ENCODE measurements at places on chromosomes 5 and 9.

DNA sequence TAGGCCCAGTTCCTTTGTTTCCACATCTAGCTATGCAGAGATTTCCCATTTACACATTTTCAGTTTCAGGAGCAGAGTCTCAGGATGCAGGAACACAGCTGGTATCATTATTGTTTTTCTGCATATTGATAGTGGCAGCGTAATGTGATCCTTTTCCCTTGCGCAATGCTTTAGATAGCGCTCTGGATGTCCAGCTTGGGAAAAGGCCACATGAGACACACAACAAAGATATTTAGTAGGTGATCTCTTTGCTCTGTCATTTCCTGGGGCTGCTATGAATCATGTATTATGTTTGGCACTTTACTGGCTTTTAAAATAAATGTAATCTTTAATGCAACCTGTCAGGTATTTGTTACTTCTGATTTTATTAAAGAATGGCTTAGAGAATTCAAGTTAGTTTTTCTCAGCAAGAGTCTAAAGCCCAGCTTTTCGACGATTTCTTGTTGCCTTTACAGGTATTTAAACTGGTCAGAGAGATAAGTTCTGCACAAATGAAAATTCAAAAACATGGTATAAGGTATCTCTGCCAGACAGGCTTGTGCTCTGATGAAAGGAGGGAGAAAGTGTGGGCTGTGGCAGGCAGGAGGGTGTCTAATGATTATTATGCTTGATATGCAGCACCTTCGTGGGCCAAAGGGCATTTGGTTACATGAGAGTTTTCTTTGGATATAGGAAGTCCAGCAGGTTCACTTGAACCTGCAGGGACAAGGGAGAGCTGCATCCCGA is 42.2 kb downstream of the PTTG1 start:
- DNase-seq = no peak

- DNase-seq = no peak
Measured at GRCh38 chr5:132458651-132459030, 31.9 kb downstream of the IRF1 start.

DNA sequence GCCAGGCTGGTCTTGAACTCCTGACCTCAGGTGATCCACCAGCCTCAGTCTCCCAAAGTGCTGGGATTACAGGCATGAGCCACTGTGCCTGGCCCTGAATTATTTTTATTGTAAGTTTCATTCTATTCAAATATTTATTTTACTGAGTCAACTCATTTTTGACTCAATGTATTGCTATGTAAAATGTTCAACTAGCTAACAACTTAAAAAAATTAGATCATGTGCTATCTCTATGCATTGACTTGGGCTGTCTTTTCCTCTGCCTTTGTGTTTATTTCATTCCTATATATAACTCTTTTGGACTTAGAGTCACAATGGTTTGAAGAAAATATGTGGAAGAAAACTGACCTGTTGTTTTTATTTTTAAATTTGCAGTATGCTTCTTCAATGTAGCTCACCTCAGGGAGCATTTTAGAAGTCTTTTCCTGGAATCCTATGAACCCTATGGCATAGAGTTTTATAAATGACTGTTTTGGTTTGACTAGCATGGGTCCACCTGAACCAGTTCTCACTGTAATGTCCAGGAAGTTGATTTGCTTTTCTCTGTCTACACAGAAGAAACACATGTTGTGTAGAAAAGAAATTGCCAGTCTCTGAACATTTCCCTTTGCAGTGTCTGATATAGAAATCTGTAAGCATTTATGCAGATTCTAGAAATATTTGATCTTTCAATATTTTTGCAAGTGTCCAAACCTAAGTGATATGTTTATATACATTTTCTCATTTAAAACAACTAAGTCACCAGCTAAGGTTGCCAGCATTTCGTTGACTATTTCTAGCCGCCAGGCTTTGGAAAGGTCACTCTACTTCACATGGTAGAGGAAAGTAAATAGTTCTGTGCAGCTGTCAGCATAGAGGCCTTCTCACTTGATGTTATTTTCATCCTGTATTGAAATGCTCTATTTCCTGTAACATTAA is 138.8 kb downstream of the PCSK1 start:
- DNase-seq = no peak

GRCh38 chr9:29126783-29127182 is 1553.5 kb upstream of the C9orf72 start:
- no peak for DNase-seq

DNA sequence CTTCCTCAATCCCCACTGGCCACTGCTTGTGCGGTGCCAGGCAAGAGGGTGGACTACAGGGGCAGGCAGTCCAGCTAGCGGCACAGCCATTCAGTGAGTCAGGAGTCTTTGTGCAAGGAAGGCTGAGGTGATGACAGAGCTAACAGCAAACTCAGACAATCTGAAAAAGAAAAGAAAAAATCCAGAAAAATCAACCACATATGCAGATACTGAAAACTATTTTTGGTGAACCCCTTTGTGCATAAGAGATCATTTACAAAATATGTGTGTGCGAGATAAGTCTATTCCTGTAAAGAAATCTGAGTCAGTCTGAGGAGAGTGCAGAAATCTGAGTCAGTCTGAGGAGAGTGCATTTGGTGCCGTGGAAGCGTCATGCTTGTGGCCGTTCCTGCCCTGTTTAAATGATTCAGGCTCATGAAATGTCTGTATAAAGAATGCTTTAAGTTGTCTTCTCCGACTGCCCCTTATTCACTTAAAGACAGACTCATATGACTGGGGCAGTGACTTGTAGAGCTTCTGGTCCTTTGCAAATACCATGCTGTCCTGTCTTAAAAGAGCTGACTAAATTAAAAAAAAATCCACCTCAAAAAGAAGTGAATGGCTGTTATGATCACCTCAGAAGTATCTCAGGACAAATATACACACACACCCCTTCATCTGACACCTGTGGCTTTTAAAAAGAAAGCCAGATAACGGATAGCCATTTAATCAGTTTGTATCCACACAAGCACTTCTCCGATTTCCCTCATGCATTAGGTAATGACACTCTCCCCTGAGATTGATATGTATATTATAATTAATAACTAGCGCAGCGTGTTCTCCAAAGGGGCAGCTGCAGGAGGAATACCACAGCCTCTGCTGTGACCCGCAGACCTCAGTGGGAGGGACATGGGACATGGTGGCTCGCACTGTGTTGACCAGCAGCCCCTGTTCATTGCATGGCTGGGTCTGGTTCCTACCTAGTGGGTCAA is 47.3 kb downstream of the TRIO start:
- no peak for DNase-seq

- DNase-seq = peak; percentile 42
Measured at GRCh38 chr5:79236362-79236969, 535 bp downstream of the JMY start.

GRCh38 chr5:149271716-149272563 is at the start of gene AFAP1L1:
AFAP1L1 (plus strand) TSS chr5:149271859; CDS start chr5:149271969, 110 bp downstream.
- DNase-seq = no peak

DNA sequence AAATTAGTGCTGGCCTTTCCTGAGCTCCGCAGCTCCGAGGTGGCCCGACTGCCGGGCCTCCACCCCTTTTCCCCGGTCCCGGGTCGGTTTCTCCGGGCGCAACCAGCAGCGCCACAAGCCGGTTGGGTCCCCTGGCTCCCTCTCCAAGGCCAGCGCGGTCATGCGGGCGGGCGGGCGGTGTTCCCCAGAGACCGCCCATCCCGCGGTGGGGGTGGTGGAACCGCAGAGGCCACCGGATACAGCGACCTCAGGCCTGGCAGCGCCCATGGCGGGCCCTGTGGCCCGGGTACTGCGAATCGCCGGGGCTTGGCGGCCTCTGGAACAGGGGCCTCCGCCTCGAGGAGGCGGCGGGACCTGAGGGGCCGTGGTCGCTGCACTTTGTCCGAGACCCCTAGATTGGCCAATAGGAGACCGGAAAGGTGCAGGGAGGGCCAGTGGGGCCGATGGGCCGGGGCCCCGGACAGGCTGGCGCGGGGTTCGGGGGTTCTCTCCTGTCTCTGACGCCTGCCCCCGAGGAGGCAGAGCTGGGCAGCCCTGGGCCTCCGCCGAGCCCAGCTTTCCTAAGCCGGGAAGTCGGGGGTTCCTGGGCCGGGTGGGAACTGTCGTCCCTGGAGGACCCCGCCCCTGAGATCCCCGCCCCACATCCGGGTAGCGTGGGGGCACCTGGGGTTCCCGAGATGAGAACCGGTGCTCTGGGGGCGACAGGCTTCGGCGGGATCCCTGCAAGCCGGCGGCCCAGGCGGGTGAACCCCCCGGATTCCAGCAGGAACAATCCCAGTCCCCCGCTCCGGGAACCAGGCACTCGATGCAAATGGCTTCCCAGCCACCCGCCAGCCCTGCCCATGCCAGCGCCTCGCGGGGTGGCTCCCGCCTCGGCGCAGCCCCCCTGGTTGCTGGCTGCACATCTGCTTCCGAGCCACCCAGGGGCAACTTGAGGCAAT is 293.9 kb downstream of the ZSWIM6 start:
- no peak for DNase-seq

GRCh38 chr5:102262688-102263087 is 33.4 kb downstream of the SLCO4C1 start:
- no peak for DNase-seq

- no peak for DNase-seq
Measured at GRCh38 chr9:93659044-93659836, 82.9 kb downstream of the PHF2 start.

DNA sequence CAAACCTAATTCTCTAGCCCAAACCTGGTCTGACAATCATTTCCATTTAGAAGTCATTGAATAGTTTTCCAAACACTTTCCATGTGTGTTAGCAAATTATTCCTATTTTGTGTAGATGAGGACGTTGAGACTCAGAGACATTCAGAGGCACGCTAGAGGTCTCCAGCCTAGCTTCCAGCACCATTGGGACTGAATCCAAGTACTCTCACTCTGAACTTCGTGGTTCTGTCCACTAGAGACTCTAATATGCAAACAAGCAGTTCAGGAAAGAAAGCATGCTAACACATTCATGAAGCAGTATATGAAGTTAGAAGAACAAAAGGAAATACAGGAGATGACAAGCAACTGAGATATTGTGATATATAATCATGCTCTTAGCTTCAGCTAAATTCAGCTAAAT is 354.8 kb downstream of the NTRK2 start:
- DNase-seq = no peak

- DNase-seq = no peak
Measured at GRCh38 chr5:115843444-115844130, 1.9 kb downstream of the AP3S1 start.

GRCh38 chr5:102863058-102863457 is 108.0 kb downstream of the PAM start:
- DNase-seq = no peak

DNA sequence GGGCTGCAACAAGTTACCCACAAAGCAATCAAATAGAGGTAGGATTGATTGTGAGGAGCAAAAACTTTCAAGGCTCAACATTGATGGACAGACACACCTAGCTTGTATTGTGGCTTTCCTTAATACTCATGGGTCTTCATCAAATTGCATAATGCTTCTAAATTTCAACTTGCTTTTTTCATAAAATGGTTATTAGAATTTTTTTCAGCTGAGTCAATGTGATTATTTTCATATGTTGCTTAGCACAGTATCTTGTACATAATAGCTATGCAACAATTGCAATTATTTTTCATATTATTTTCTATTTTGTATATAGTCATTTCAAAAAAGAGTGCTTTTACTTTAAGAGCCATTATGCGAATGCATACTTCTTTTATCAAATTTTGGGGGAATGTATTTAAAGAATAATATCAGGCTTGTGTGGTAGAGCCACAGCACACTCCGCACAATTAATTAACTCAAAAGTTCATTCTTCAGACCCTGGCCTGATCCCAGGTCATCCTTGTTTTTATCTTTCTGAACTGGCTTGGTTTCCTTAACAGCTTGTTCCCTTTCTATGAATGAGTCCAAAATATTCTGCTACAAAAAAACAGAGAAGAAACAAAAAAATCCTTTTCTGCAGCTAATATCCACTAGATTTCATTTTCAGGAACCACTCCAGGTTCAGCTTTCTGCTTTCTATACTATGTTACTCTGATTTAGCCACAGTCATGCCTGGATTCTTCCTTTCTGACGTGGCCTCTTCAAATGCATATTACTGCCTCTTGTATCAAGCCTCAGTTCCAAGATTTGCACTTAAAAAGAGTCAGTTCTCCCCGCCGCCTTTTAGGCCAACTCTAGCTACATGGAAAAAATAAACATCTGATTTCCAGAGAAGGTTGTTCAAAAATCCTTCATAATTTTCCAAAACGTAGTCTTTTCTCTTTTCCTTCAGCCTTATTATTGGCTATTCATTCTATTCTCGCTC is 45.3 kb upstream of the CDH9 start:
- DNase-seq = no peak

GRCh38 chr9:127123064-127123890 is 842 bp upstream of the ANGPTL2 start:
- DNase-seq = no peak

- no peak for DNase-seq
Measured at GRCh38 chr5:173496883-173497255, 119.6 kb downstream of the BOD1 start.

- DNase-seq = no peak
Measured at GRCh38 chr5:122154910-122155309, 25.6 kb downstream of the ZNF474 start.

GRCh38 chr5:137938751-137939143 is 49.5 kb downstream of the PKD2L2 start:
- DNase-seq = no peak

- no peak for DNase-seq
Measured at GRCh38 chr5:170302653-170303501, 5.3 kb upstream of the LCP2 start.

- no peak for DNase-seq
Measured at GRCh38 chr5:1553539-1554409, 30.0 kb upstream of the LPCAT1 start.

DNA sequence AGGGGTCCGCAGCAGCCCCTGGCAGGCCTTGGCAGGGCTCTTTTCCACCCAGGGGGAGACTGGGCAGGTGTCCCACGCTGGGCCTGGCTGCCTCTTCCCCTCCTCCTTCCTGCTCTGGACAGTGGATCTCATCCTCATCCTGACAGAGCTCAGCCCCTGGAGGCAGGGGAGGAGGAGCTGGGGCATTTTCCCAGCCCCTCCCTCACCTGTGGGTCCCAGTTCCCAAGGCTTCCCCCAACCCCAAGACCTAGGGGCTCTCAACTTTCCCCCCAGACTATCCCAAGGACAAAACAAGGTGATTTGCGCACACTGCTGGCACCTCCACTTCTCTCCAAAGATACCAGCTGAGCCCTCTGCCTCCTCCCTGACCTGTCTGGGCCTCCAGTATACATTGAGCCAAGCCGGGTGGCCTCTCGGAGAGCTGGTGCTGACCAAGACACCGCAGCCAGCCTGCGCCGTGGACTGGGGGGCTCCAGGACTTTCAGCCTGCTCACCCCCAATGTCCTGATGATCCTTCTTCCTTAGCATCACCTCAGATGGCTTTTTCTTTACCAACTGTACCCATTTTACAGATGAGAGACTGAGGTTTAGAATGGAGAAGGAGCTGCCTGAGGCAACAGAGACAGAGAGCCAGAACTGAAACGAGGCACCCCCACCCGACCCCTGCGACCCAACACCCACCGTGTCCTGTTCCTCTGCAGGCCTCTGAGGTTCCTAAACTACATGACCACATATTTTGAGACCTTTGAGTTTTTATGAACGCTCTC is 126.6 kb downstream of the BARX1 start:
- DNase-seq = no peak

DNA sequence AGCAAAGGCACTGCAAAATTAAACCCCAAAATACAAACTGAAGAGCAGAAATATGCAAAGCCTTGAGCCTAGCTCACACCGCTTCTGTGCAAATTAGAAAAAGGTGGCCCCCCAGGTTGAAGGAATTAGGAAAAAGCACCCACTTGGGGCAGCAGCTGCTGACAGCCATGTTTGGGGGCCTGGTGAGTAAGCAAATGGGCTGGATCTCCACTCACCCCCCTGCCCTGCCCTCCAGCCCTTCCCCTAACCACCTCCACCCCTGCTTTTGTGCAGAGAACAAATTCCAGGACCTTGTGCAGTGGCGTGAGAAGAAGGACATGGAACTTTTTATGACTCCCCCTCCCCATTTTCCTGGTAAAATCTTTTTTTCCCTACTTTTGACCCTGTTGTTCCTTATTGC is 92.0 kb upstream of the DNAH5 start:
- DNase-seq = no peak
